Sigmoid colon (tissue), 7 donors: ENCODE measurements at places on chromosomes 6 and 20. TPM values are rescaled to one million over a fixed set of nuclear protein-coding genes. Genes with fewer than 3 reads are reported as not detected.

The MOCS1 gene
- 15.8 TPM for total RNA-seq

The C6orf141 gene
- total RNA-seq, result 3.6 TPM

The SNAP91 gene
- 1.8 TPM for total RNA-seq

The SCGN gene
- 11.5 TPM for total RNA-seq

The CD24 gene
- total RNA-seq, result 1.2 TPM

The EDN3 gene
- total RNA-seq, result 0.27 TPM

The ADGRF1 gene
- not detected for total RNA-seq

The FAM209A gene
- 1.4 TPM for total RNA-seq

The PRDM13 gene
- not detected for total RNA-seq

The NT5E gene
- total RNA-seq, result 21.7 TPM

The KIF25 gene
- not detected for total RNA-seq

The SRSF12 gene
- total RNA-seq, result 1.1 TPM

The MCCD1 gene
- not detected for total RNA-seq

The BANF2 gene
- total RNA-seq, result not detected

The LAMA4 gene
- total RNA-seq, result 95.3 TPM

The RAD21L1 gene
- not detected for total RNA-seq

The BCAS4 gene
- total RNA-seq, result 5.3 TPM

The SLC17A3 gene
- total RNA-seq, result not detected

The CDS2 gene
- total RNA-seq, result 49.0 TPM

The IPCEF1 gene
- 1.1 TPM for total RNA-seq

The CDH22 gene
- total RNA-seq, result 0.41 TPM

The NOX3 gene
- not detected for total RNA-seq

The DZANK1 gene
- total RNA-seq, result 2.9 TPM

The DEFB110 gene
- total RNA-seq, result not detected
